ENCODE measurements at places on chromosomes 1 and 21.

DNA sequence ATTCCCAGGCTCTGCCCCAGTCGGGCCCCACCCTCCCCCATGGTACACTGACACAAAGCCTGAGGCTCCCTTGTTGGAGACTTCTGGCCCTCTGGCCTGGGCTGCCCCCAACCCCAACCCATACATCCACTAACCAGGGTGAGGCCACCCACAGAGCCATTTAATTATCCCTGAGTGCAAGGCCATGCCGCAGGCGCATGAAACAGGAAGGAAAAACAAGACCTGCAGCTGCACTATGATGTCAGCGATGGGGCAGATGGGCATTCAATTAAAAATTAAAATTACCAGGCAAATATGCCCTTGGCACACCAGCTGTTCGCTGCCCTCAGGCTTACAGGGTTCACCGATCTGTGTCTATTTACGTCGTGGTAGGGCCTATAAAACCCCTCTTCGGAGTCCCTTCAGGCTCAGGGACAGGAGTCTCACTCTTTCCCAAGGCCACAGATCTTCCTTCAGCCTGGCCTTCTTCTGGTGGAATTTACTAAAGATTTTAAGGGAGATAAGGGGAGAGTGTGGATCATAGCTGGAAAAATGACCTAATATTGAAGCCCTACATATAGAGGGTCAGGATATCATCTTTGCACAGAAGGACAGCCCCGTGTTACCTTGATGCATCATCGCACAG lies 29.6 kb upstream of the RGS16 start:
- no peak for DNase-seq

DNA sequence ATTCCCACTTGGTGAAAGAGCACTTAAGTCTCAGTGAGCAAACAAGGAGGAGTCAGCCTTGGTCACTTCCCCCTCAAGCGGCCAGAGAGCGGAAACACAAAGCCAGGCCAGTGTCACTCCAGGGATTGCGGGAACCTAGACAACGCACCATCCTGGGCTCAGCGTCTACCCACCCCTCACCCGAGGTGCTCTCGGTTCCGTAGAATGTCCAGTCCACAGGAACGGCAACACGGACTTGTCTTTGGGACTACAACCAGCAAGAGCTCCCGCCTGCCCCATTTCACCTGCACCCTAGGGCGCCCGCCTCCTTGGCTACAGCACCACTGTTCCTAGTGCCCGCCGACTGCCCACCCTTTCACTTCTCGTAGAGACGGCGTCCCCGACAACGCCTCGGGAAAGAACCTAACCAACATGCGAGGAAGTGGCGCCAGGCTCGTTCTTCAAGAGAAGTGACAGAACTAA lies 509 bp downstream of the GDAP2 start:
- peak; percentile 33 for DNase-seq

GRCh38 chr1:72911656-72912055 lies 629.3 kb upstream of the NEGR1 start:
- DNase-seq, result no peak

DNA sequence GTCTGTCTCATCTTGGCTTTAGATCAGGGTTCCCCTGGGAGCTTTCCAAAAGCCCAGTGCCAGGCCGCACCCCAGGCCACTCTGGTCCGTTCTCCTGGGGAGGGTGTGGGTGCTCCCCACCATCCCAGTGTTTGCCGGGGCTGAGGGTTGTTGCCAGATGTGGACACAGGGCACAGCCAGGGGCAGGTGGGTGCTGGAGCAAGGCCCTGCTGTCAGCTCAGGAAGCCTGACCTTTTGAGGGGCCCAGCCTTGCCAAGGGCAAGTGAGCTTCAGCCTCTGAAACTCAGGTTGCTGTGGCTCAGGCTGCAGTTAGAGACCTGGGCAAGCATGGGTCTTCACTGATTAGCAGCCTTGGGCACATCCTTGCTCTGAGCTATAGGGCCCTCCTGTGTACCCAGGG lies 22.8 kb upstream of the ZBTB21 start:
- no peak for DNase-seq

- peak; percentile 46 for DNase-seq
These were observed 3.2 kb upstream of the NUAK2 start for GRCh38 chr1:205324781-205325180.

DNA sequence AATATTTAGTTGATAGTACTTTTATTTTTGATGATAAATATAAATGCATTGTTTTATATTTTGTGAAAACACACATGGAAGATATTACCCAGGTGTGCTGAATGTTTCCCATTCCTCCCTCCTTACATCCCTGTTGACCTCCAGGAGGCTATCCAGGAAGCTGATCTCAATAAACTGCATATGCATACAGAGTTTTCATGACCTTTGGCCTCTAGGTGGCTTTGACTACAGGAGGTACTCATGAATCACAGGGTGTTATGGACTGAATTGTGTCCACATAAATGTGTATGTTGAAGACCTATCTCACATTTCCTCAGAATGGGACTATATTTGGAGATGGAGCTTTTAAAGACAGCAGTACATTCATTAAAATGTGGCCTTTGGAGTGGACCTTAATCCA lies 914.9 kb upstream of the NCAM2 start:
- no peak for DNase-seq

DNA sequence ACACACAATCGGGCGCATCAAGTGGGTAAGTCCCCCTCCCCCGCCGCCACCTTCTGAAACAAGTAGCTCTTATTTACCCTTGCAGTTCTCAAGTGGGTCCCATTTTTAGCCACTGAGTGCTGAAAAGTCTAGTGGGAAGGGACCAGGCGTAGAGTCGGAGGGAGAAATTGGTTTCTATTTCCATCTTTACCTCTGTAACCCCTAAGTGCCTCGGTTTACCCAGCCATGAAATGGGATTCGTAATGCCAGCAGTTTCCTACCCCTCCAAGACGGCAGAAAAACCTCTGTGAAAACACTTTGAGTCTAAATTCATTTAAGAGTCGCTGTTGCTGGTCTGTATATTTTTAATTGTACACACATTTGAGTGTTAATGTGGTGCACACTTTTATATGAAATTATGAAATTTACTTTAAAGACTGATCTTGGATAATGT lies 928 bp downstream of the TLCD4 start:
- DNase-seq, result no peak

- DNase-seq, result no peak
These were observed 3.5 kb downstream of the NPHP4 start for GRCh38 chr1:5988596-5989285.

DNA sequence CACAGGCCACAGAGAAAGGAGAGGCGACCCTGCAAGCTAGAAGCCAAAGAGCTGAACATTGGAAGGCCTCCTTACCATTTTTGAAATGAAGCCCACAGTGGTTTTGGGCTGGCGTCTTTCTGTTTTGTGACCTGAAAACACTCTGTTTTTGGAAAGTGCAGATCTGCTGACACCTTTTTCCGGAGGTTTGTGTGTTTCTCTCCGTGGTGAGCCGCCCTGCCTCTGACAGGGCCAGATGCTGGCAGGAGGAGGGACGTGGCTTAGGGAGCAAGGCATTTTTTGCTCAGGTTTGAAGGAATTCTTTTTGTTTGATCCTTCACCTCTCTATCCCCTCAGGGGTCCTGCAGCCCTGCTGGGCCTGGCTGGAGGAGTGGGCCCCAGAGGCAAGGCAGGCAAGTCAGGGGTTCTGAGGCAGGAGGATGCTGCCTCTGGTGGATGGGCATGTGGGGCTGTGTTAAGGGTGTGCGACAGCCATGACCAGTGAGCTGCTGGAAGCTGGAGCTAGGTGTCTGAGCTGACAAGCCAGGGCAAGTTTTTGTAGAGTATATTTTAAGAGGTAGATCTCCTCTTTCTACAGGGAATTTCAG lies 133.8 kb downstream of the CAMTA1 start:
- no peak for DNase-seq

DNA sequence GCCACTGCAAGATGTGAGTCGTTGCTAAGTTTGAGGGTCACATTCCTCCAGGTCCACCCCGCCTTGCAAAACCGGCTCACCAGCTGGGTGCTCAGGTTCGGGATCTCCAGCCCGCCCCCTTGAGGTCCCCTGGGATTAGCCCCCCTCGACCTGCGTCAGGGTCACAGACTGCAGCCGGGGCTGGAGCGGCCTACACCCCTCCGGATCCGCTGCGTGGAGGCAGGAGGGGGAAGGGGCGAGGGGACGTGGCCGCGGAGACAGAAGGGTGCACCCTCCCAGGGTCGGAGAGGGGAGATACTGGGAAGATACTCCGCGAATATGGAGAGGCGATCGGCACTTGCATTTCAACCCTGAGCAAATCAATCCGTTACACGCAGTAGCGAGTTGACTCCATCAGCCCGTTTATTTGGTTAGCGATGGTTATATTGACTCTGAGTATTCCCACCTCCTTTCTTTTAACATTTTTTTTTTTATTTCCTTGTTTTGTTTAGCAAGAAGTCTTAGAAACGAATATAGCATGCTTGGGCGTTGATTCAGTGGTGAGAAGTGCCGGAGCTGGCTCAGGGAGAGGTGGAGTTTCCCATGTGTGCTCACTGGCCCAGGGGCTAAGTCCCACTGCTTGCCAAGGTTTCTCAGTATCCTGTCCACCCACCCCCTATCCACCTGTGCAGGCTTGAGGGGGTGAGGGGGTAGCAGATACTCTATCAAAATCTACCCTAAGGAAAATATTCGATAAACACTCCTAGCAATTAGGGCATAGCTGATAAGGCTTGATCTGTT lies 997 bp downstream of the IFNAR2 start:
- peak; percentile 25 for DNase-seq

Measured in fibroblast of upper back skin (primary cell).